ENCODE measurements at places on chromosomes 3 and 15. TPM values are rescaled to one million over a fixed set of nuclear protein-coding genes. Genes with fewer than 3 reads are reported as not detected.

The VEPH1 gene
- total RNA-seq = 0.86 TPM

The ALPK3 gene
- total RNA-seq = 29.4 TPM

The PLSCR5 gene
- total RNA-seq = not detected

The NR2E3 gene
- total RNA-seq = 0.22 TPM

The RPL39L gene
- total RNA-seq = 20.4 TPM

The SPESP1 gene
- 2.6 TPM for total RNA-seq

The AGBL1 gene
- not detected for total RNA-seq

The FBXW12 gene
- not detected for total RNA-seq

The PLIN1 gene
- not detected for total RNA-seq
